ENCODE measurements at places on chromosomes 3 and 15.

- DNase-seq, result no peak
Measured at GRCh38 chr15:33198541-33198940, 4.0 kb upstream of the FMN1 start.

DNA sequence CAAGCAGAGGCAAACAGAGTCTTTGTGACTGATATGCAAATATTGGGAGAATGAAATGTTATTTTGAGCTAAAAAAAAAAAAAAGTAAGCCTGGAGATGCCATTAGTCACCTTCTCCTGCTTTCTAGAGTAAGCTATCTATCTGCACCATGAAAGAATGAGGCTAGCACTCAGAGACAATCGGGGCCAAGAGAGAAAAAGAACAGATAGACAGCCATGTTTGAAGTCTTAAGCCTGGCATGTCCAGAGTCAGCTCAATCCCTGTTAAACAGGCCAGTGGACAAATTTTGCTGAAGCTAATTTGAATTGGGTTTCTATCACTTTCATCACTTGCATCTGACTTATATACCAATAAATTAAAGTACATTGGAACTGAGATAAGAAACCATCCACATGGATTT, 204.4 kb downstream of the SLC9A9 start:
- DNase-seq, result no peak

GRCh38 chr3:14524311-14524711, 15.8 kb downstream of the GRIP2 start:
- no peak for DNase-seq

DNA sequence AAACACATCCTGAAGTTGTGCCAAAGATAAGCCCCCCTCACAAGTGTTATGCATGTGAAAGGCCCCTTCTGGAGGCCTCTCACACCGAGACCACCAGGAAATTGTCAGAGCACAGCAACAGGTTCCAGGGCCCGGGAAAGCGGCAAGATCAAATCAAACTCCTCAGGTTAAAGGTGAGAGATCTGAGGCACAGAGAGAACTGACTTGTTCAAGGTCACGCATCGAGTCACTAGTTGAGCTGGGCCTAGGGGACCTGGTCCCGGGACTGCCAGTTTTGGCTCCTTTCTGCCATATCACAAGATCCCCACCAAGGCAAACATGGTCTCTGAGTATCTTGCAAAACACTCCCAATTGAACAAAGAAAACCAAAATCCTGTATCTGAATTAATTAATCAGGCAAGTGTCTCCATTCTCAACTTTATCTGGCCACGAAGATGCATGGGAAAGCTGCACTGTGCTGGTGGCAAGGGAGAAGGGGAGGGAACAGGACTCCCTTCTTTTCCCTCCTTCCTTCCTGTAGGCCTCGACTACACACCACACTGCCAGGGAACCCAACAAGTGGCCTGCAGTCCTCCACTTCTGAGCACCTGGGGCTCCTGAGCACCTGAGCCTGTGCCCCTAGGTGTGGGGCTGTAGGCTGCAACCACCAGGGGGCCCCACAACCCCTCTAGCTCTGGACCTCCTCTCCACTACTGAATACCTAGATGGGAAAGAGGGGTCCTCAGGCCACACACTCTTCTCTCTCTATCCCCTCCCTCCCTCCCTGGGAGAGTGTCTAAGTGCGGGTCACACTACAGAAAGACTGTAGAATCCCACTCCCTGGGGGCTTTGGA, 37.3 kb downstream of the ANP32A start:
- DNase-seq, result peak; percentile 48

GRCh38 chr3:34131091-34131490, 332.7 kb downstream of the PDCD6IP start:
- no peak for DNase-seq

DNA sequence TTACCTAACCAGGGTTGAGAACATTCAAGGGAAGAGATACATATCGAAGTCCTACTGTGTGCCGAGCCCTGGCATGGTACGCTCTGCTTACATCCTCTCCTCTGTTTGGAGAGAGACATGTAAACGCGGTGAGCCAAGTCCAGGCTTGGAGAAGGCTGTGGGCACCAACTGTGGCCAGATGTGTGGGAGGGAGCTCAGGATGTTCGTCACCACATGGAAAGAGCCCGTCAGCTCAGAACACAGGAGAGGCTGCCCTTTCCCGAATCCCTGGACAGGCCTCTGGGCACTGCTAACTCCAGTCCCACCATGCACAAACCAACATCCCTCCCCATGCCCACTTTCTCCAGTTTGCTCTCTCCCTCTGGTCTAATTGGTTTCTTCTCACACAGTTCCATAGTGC, 43.0 kb downstream of the MESD start:
- no peak for DNase-seq

DNA sequence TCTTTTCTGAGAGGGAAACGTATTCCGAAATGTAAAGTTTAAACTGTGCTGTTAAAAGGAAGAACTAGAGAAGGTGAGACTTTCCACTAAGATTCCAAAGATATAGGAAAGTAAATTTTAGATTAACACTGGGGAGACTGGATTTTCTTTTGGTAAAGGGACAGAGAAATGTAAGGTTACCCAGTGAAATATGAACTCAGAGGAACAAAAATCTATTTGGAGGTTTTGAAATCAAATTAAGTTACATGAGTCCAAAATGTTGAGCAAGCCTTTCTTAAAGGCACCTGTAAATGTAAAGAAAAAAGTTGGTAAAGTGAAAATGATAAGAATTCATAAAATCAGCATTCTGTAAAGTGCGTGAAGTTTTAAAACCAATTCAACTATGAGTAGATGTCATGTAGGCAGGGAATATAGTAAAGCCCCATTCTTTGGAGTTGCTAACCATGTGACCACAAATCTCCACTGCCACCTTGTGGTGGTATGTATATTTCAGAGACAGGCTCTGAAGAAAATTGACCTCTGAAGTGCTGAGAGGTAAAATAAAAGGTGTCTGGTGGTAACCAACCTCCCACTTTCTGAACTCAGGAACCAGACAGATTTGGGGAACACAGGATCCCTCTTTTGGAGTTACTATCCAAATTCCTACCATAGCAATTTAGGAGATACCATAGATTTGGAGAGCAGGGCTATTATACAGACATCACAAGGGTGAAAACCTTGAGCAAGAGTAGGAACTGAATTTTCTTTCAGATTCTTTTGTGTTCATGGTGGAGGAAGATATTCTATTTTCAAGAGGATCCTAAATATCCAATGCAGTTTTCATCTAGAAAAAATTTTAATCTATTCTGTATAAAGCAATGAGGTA, 215.3 kb downstream of the ROBO2 start:
- no peak for DNase-seq

- DNase-seq, result no peak
Measured at GRCh38 chr3:121974601-121975111, 47.4 kb downstream of the ILDR1 start.

- no peak for DNase-seq
Measured at GRCh38 chr3:73186741-73187140, 125.3 kb downstream of the EBLN2 start.

- DNase-seq, result no peak
Measured at GRCh38 chr3:71372911-71373637, 210.5 kb downstream of the FOXP1 start.

GRCh38 chr3:113240841-113241240, 29.5 kb downstream of the BOC start:
- no peak for DNase-seq

DNA sequence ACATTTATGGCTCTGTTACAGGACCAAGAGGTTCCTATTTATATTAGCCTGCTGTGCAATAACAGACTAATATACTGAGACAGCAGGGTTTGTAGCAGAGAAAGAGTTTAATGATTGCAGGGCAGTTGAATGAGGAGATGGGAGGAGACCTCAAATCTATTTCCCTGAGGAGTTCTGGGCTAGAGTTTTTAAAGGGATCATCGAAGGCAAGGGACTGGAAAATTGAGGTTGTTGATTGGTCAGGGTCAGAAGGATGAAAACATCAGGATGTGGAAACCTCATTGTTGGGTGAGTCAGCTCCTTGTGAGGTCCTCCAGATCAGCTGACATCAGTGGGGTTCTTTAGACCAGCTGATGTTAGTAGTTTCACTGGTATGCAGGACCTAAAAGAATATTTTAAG, 60.6 kb upstream of the GOLGA8B start:
- DNase-seq, result no peak

- DNase-seq, result no peak
Measured at GRCh38 chr15:40028853-40029252, 10.1 kb downstream of the SRP14 start.

- no peak for DNase-seq
Measured at GRCh38 chr15:68188647-68189046, 16.5 kb downstream of the CALML4 start.

DNA sequence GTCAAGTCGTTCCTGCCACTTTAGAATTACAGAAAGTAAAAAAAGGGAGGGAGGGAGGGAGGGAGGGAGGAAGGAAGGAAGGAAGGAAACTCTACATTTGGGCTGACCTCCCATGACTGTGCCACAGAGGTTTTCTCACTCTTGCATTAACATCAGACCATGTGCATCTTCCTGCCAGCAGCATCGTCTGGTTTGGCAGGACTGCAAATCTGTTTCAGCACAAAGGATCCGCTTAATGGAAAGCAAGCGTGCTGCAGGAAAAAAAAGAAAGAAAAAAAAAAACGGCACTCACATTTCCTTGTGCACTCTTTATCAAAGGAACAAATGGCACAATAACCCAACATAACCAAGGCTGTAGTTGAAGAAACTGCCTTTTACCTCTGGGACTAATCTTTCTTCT, 148.8 kb upstream of the HES1 start:
- DNase-seq, result no peak

DNA sequence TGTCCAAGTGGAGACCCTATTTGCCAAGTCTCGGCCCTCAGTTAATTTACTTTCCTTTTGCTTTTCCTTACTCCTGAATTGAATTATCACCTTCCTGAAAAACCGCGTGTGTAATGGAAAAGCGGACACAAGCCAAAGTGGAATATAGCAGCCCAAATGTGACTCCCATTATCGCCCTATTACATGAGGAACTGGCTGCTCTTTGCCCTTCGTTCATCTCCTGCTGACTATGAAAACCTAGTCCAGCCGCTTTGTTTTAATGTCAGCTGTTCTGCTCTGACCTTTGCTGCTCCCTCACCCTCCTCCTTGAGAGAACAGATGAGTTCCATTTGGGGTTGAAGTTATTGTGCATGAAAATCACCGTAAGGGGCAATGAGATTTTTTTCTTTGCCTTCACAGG, 632.7 kb upstream of the SUCLG2 start:
- DNase-seq, result no peak

GRCh38 chr15:48273049-48273448, 58.2 kb upstream of the DUT start:
- DNase-seq, result no peak

DNA sequence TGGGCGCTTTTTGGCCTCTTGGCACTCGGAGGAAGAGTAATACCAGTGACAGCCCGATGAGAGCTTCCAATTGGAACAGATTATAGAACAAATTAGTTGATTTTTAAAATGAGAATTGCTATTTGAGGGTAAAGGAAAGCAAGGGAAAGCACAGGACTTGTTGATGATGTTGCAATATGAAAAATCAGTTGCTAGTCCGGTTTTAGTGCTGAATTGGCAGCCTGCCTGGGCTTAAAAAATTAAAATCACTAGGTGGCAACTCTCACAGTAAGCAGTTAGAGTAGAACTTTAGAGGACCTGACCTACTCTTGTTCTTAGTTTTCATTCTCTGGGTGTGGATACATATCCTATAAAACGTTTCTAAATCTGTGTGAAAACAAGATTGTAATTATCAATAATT, 2.1 kb upstream of the SCAANT1 start:
- DNase-seq, result no peak

DNA sequence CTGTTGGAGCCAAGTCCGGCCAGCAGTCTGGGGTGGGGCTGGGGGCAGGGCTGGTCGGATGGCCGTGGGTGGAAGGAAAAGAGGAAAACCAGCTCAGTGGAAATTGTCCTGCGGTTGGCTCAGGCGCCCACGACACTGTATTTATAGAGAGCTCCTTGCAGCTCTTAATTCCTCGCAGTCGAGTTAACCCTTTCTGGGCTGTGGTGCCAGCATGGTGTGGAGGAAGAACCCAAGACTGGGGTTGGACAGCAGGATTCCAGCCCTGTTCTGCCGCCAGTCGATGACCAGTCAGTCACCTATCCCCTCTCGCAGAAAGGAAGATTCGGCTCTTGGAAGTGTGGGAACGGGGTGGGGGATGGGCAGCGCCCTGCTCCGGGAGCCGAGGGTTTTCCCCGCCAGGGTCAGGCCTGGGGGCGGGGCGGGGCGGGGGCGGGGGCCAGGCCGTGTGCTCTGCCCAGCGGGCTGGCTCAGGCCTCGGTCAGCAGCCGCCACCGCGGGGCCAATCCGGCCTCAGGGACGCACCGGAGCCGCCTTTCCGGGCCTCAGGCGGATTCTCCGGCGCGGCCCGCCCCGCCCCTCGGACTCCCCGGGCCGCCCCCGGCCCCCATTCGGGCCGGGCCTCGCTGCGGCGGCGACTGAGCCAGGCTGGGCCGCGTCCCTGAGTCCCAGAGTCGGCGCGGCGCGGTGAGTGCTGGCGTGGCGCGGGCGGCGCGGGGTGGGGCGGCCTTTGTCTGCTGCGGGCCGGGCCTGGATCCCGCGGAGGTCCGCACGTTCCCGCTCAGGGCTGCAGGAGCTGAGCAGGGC, at the start of gene CD276:
Gene CD276 (plus strand): TSS at position 607 of the 804 bp plus-strand sequence. CDS start 15,257 bp downstream, outside the sequence.
- DNase-seq, result no peak

All from activated B cell treated with CpG ODN at 0.5 μM for 24 hours (primary cell).